ENCODE measurements at places on chromosomes 16 and 17.

GRCh38 chr17:30344283-30345088 lies 10.6 kb upstream of the TMIGD1 start:
- peak; percentile 65 for DNase-seq

GRCh38 chr17:65181237-65182061 lies 44.3 kb downstream of the RGS9 start:
- DNase-seq: no peak

DNA sequence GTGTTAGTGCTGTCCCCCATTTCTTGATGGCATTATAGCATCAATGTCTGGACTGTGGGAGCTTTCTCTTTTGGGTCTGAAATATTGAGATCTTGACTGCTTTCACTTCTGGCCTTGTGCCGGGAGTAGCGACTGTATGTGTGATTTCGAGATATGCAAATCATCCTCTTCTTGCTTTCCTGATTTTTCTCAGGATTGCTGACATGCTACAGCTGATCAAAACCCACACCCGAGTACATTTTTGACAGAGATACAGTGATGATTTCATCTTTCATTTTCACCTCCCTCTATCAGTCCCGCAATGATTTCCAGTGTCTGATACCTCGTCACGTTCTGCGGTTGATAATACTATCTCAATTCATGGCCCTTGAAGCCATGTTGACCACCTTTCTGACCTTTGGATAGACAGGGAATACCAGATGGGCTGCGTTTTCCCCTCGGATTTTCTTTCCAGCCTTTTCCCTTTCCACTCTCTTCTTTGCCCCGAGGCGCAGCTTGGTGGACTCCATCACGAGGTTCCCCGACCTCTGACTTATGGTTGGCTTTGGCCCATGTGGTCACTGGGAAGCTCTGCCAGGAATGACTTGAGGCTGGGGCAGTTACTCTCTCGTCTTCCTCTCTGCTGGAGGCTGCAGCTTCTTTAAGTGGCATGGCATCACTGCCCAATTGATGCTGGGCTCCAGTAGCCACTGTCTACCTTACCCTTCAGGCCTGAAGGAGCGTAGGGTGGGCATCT lies 184.4 kb downstream of the SNX29 start:
- DNase-seq: no peak

GRCh38 chr17:78438271-78438691 lies 59.8 kb downstream of the PGS1 start:
- no peak for DNase-seq

DNA sequence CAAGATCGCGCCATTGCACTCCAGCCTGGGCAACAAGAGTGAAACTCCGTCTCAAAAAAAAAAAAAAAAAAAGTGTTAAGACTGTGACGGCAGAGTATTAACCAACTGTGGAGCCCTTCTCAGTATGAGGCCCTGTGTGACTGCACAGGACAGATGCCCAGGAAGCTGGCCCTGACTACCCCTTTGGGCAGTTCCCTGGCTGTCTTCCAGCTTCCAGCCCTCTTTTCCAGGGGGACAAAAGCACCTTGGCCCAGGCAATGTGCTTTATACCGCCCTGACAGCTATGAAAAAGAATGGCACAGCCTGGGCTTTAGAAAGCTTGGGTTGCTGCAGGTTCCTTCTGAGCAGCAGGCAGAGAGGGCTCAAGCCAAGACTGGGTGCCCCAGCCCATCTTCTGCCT lies 61.2 kb downstream of the AKAP1 start:
- no peak for DNase-seq

DNA sequence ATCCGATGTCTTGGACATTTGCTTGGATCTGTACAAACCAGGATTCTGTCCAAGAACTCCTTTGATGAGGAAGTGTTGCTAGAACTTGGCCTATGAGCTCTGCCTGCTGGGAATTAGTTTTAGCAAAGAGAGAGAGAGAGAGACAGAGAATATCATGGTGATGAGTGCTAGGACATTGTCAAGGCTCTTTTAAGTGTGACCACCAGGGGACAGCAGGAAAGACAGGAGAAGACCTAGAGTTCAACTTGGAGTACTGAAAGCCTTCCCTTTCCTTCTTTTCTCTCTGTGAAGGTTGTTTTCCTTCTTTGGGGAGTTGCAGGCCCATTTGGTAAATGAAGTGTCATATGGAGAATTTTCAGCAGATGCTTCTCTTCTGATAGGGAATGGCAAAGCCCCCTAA lies 389.2 kb upstream of the HSBP1 start:
- no peak for DNase-seq

GRCh38 chr17:81328978-81329926 lies 34.1 kb upstream of the SLC38A10 start:
- peak; percentile 93 for DNase-seq
